ENCODE measurements at places on chromosomes 12 and 14. TPM values are rescaled to one million over a fixed set of nuclear protein-coding genes. Genes with fewer than 3 reads are reported as not detected.

The KCNJ8 gene
- total RNA-seq: 4.4 TPM

The SYT1 gene
- 168 TPM for total RNA-seq

The SLC8A3 gene
- total RNA-seq: 46.0 TPM

The PLEKHA5 gene
- total RNA-seq: 141 TPM

The KRT78 gene
- not detected for total RNA-seq
